ENCODE measurements at places on chromosomes 11 and 22.
A peak's percentile ranks its signal among the peaks of the same experiment; 100 is the strongest.

GRCh38 chr11:62437616-62438015 lies 18.8 kb downstream of the SCGB1A1 start:
- no peak for DNase-seq

DNA sequence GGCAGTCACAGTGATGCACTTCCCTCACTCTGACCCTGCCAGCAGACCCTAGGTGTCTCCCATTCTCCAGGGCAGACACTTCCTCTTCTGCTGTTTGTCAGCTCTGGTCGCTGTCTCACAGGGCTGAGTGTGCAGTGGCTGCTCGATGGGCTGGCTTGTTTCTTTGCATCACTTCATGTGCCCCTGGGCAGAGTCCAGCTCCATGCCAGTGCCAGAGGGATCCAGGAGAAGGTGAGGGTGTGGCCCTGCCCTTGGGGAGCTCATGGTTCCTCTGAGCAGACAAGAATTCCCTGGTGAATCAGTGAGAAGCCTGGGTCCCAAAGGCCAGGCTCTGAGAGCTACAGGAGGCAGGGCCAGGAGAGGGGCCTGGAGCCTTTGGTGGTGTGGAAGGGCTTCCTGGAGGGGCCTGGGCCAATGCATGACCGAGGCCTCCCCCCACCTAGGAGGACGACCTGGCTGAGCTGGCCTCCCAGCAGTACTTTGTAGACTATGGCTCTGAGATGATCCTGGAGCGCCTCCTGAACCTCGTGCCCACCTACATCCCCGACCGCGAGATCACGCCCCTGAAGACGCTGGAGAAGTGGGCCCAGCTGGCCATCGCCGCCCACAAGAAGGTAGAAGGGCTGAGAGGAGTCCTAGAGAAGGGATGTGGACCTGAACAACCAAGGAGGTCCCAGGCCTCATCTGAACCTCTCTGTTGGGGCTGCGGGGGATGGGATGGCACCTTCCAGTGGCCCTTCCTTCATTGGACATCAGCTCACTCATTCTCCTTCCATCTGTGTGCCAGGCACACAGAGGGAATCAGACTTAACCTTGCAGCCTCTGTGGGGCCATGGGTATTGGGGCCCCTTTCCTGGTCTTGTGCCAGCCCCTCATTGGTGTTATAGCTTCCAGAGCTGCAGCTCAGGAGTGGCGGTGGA lies 66.1 kb downstream of the MYO7A start:
- DNase-seq, result no peak

DNA sequence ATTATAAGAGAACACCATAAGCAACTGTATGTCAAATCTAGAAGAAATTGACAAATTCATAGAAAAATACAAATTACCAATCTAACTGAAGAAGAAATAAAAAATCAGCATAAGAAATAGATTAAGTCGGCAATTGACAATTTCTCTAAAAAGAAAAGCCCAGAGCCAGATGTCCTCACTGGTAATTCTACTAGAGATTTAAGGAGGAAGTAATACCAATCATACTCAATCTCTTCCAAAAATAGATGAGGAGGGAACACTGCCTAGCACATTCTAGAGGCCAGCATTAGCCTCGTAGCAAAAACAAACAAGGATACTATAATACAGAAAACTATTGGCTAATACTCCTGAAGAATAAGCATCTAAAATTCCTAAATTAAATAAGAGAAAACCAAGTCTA lies 40.4 kb upstream of the IGLL5 start:
- no peak for DNase-seq

DNA sequence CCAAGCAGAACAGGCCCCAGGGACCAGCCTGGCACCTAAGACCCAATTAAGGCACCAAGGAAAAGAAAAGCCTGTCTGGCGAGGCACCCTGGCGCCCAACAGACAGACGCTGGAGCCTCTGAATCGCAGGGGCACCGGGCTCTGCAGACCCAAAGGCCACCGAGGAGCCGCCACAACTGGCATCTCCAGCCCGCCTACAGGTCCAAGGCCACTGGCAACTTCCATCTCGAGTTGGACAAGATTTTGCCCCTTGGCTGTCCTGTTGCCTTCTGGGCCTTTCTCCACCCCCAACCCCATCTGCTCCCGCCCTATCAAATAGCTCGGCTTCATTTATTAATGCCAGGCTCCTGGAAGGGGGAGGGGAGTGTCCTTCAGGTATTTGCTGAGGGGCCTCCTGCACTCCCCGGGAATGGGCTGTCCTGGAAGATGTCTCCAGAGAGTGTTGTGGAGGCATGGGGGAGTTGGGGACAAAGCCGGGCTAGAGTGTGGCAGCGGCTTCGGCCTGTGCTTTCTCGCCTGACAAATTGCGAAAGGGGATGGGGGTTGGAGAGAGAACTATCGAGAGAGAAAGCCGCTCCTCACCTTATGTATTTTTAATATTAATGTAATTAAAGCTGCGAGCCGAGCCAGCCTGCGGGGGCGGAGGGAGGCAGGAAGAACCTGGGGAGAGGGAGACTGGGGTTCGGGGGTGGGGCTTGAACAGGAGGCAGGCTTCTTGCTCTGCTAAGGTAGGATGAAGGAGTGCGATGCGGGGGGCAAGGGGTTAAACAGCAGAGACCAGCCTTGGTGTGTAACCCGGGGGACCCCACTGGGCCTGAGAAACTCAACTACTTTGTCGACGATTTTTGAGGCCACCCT lies 2.0 kb downstream of the DSCAML1 start:
- DNase-seq, result no peak

GRCh38 chr11:81886406-81887075 lies 847.1 kb downstream of the FAM181B start:
- DNase-seq, result no peak

GRCh38 chr11:44811841-44812448 lies 85.2 kb downstream of the TSPAN18 start:
- no peak for DNase-seq

DNA sequence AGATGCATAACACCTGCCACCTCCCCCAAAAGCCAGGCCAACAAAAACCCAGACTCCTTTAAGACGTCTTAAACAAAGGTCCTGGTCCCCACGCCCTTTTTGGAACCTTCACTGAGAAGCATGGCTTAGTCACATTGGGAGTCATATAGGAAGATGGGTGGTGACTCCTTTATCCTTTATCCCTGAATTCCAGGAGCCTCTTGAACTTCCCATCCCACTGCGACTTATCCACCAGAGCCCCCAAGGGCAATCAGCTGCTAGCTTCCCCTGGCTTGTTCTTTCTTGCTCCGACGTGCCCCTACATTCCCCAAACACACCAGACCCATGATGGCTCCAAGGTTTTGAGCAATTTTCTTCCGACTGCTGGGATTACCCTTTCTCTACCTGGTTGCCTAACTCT lies 567.0 kb upstream of the CADM1 start:
- no peak for DNase-seq

GRCh38 chr11:61089806-61090491 lies 12.3 kb upstream of the CD5 start:
- DNase-seq, result no peak

- DNase-seq, result no peak
These were observed 31.9 kb downstream of the GDPD4 start for GRCh38 chr11:77269484-77270123.

DNA sequence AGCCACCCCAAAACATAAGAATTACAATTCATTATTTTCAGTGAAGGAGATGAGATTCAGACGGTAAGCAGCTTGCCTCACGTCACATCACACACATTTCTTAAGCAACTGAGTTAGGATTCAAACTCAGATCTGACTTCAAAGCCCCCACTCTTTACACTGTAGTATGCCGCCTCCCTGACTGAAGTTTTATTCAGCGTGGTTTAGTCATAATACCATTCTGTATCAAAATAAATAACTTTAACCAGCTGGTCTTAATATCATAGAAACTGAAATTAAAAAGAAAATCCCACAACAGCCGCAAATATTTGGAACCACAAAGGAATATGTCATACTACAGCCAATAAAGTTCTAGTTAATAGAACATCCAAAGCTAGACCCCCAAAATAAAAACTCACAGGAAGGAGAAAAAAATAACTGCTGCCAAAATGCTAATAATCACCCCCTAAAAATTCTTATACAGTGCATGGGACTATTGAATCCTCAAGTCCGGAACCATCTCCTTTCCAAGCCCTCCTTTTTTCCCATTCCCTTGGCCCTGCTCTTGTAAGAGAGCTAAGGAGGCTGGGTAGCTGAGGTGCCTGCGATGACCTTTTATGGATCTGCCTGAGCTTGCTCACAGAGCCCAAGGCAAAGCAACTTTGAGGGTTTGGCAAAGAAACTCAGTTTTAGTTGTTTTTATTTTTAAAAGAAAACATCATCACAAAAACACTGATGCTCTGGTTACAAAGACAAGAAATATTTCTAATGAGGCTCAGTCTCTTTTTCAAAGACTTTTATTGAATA lies 334.5 kb downstream of the TTC28 start:
- DNase-seq, result no peak

GRCh38 chr22:40414838-40415505 lies 44.6 kb downstream of the SGSM3 start:
- no peak for DNase-seq

DNA sequence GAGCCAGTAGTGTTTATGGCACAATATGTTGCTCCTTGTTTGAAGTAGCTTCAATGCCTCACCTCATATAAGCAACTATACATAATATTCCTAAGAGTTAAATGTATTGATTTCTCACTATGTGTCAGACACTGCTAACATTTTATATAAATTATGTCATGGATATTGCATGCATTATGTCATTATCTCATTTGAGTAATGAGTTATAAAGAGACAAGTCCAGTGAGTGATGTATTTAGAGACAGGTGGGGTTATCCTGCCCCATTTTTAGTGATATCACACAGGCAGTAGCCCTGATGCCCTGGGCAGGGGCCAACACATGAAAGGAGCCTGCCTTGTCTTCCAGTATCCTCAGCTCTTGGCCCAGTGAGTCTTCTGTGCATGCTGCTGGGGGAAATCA lies 247.0 kb upstream of the SESN3 start:
- DNase-seq, result no peak

GRCh38 chr11:28559492-28559891 lies 451.3 kb downstream of the METTL15 start:
- DNase-seq, result no peak

GRCh38 chr11:34599406-34599945 lies 21.4 kb upstream of the EHF start:
- DNase-seq, result no peak

DNA sequence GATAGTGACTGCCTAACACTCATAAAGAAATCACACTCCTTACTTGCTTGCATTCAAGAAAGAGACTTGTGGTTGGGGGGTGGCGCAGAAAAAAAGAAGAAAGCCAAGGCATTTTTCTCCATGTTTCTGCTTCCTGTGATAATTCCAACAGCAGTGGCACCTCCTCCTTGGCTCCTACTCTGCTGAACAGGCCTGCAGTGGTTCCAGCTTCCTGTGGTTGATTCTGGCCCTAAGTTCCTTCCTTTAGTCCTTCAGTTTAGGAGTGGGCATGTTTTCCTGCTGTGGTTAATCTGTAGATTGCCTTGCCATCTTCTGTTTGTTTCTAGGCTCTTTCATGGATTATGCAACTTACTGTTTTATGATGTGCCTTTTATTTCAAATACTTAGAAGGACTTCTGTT lies 940.4 kb downstream of the DLG2 start:
- DNase-seq, result no peak

DNA sequence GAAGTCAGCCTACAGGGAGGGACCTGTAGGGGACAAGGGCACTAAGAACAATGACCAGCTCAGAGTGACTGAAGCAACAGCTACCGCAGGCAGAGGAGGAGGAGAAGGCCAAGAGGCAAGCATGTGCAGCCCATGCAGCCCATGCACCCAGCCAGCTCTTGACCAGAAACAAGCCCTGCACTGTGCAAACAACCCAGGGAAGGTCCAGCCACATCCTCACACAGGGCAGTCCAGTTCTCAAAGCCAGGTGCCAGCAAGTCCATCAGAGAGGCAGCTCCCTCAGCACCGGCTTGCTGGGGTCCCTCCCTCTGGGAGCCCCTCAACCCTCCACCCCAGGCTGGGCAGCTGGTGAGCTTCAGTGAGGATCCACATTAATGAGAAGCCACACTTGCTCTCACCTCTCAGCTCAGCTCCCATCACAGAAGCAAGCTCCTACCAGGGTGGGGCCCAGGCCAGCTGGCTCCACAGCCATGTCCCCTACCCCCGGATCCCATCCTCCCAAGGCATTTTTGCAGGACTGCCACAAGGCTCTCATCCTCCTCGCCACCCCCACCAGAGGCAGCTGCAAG lies 7.1 kb downstream of the DGCR2 start:
- peak; percentile 14 for DNase-seq

DNA sequence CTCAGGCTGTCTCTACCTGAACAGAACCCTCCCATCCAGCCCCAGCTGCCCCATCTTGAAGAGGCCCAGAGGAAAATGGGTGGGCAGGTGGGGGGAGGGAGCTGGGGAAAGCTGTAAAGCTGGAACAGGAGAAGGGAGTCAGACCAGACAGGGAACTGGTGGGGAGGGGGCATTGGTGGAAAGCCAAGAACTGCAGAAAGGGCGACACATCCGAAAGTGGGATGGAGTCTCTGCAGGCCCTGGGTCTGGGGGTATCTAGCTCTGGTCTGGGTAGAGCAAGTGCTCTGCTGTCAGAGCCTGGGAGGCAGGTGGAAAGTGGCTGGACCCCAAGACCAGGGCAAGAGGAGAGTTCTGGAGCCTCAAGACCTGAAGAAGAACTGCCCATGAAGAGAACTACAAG lies 7.7 kb downstream of the TMPRSS13 start:
- no peak for DNase-seq

DNA sequence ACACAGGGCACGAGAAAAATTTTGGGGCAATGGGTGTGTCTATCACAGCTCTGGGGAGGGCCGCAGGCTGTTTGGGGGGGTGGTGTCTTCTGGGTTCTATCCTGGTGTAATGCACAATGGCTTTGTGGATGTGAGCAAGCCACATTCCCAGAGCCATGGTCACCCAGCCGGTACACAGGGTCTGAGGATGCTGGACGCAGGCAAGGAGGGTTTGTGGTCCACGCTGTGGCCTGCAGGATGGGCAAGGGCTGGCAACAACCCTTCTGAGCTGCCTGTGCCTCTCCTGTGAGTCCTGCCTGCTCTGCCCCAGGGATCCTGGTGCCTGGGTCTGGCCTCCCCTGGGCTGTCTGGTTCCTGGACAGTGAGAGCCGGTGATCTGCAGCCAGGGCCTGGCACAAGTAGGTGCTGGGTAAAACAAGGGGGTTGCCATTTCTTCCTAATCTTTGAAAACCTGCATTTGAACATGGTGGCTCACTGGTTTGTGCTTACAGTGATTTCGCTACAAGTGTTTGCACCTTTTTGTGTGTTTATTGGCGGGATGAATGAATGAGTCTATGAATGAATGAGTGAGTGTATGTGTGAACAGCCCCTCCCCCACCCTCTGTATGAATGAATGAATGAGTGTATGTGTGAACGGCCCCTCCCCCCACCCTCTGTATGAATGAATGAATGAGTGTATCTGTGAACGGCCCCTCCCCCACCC lies 4.4 kb upstream of the MRPL23 start:
- DNase-seq, result peak; percentile 13

- DNase-seq, result no peak
These were observed 125.4 kb upstream of the ARHGAP20 start for GRCh38 chr11:110837603-110838002.

- no peak for DNase-seq
These were observed 6.2 kb downstream of the PCSK7 start for GRCh38 chr11:117225553-117226170.

DNA sequence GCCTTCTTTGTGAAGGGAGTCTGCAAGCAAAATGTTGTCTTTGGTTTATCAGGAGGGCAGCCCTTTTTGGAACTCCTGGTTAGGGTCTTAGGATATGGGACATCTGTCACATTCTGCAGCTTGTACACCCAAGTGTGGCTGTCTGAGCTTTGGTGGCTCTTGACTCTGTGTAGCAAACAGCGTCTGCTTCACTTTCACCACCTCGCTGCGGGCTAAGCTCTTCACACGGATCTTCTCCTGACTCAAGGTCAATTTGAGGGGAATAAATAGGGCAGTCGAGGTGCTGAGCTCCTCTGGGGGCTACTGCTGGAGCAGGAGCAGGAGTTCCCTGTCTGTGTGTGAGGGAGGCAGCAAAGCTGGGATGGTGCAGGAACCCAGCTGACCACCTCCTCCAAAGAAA lies 10.6 kb downstream of the MICAL2 start:
- DNase-seq, result no peak

Data from activated naive CD4-positive, alpha-beta T cell treated with anti-CD3 and anti-CD28 coated beads, Interleukin-2, amount 10 ng/mL, durations not matched to agents 7 days and 5 days (primary cell).